ENCODE measurements at places on chromosomes 7 and 10.

GRCh38 chr10:71747039-71747531 is 26.2 kb downstream of the VSIR start:
- no peak for DNase-seq

- no peak for DNase-seq
Measured at GRCh38 chr10:28058746-28059145, 59.9 kb upstream of the ODAD2 start.

GRCh38 chr10:35042783-35043182 is 47.4 kb downstream of the CUL2 start:
- DNase-seq, result no peak

DNA sequence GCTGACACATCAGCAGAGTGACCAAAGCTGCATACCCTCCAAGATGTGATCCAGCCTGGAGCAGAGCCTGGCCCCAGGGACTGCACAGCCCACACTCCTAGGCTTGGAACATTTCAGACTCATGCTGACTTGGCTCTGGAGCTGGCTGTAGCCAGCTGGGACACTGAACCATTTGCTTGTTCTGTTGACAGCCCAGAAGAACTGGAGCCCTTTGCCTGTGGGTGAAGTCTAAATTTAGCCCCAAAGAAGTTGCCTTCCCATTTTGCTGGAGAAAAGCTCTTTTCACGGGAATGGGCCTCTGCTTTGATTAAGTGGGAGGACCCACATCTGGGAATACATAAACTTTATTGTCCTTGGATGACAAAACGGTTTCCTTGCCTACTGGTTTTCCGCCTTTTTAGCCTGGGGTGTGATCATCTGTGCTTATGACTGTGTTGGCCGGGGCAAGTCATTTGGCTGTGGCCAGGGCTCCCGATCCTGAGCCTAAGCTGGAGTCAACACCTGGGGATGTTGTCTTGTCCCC is 186.2 kb upstream of the BMPER start:
- no peak for DNase-seq

GRCh38 chr7:157139810-157140510 is 1.2 kb downstream of the UBE3C start:
- DNase-seq, result no peak

- no peak for DNase-seq
Measured at GRCh38 chr7:88116235-88116795, 103.5 kb downstream of the SRI start.

Data from stimulated activated naive CD4-positive, alpha-beta T cell (primary cell).